Calu3 (cell line): ENCODE measurements at places on chromosomes 2 and 18.
A peak's percentile ranks its signal among the peaks of the same experiment; 100 is the strongest.

DNA sequence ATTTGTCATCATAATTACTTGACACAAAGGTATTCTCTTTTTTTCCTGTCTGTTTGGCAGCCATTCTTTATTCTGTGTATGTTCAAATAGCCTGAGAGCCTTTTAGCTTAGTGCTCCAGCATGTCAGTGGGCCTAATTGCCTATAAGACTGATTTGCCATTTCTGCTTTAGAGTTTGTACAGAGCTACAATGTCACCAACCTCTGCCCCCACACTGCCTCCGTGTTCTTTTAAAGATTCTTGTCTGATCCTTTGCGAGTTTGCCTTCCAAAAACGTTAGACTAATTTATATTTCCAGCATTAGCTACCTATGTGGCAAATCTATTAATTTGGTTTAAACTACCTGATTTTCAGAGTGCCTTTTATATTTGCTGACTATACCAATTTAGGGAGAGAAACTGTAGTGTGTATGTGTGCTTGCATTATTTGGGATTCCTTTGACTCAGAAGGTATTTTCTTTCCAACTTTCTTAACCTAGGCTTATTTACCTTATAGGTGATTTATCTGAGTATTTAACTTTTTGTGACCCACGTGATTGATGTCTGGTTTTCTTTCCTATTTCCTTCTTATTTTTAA is 70.8 kb downstream of the FAM117B start:
- no peak for DNase-seq

DNA sequence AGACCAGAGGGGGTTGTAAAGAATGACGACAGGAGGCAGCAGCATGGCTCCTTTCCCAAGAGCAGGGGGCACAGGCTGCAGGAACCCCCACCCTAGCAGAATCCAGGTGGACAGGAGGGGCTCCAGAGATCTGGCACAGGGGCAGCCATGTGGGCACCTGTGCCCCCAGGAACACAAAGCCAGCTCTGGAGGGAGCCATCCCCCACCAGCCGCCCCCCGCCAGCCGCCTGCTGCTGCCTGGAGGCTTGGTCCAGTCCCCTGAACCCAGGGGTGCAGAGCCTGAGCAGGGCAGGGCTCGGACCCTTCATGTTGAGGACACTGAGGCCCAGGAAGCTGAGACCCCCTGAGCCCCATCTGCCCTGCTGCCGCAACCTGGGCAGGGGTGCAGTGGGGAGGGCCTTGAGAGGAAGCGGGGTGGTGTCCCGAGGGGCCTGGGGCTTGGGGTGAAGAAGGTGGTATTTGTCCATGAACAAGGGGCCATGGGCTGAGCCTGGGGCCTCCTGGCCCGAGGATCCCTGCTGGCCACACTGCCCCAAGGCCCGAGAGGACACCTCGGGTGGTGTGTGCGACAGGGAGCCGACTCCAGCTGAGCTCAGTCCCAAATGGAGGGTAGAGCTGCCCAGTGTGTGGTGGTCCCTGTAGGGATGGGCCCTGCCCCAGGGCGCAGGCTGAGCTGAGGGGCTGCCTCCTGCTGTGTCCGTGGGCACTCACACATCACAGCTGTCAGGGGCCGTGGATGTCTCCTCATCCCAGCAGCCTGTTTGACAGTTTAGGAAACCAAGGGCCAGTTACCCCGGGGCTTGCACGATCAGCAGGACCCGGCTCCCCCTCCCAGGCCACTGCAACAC is 39.8 kb upstream of the SNED1 start:
- no peak for DNase-seq

DNA sequence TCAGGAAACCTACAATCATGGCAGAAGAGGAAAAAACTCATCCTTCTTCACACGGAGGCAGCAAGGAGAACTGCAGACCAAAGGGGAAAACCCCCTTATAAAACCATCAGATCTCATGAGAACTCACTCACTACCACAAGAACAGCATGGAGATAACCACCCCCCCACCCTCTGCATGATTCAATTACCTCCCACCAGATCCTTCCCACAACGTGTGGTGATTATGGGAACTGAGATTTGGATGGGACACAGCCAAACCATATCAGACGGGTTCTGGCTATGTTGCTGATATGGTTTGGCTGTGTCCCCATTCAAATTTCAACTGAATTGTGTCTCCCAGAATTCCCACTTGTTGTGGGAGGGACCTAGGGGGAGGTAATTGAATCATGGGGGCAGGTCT is 28.7 kb upstream of the CCDC150 start:
- no peak for DNase-seq

GRCh38 chr2:222169346-222169745 is 129.5 kb downstream of the PAX3 start:
- DNase-seq: no peak

GRCh38 chr2:238914648-238915015 is 66.7 kb downstream of the TWIST2 start:
- DNase-seq: no peak

GRCh38 chr2:68363721-68364120 is 1.4 kb upstream of the PLEK start:
- no peak for DNase-seq

GRCh38 chr2:157228946-157229345 is 28.6 kb upstream of the GALNT5 start:
- DNase-seq: no peak

- no peak for DNase-seq
Measured at GRCh38 chr2:52639692-52640091, 1127.9 kb upstream of the CHAC2 start.

- no peak for DNase-seq
Measured at GRCh38 chr2:218218268-218219185, 1.5 kb downstream of the ARPC2 start.

DNA sequence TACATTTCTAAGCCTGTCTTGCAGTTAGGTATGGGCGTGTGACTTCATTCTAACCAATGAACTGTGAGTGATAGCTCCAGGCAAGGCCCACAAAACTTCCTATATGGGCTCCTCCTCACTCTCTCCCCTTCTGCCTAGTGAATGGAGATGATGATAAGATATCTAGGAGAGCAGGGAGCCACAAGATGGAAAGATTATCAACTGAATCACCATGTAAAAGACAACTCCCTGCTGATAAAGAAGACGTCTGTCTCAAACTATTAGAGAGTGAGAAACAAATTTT is 237.1 kb downstream of the GPD2 start:
- DNase-seq: no peak

DNA sequence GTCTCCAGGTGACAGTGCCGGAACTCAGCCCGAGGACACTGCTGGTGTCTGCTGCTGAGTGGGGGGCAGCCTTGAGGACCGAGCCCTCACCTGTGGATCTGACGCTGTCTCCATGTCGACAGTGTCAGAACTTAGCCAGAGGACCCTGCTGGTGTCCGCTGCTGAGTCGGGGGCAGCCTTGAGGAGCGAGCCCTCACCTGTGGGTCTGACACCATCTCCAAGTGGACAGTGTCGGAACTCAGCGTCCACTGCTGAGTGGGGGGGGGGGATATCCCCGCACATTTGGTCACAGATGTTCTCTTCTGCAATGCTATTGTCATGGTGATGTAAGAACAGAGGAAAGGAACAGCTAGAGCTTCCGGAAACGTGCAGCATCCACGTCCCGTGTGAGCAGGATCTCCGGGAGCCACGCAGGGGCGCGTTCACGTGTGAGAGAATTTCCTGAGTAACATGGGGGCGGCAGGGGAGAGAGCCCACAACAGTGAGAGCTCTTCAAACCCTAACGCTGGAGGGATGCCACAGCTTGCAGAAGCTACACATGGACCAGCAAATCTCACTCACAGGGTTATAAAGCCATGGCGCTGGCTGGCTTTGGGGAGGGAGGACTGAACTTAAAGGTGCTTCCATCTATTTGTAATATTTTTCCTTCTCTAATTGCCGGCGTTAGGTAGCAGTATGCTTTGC is 250.7 kb upstream of the SALL3 start:
- DNase-seq: no peak

GRCh38 chr18:57806201-57806977 is 3.3 kb upstream of the ATP8B1 start:
- no peak for DNase-seq

- DNase-seq: no peak
Measured at GRCh38 chr2:239775623-239776435, 249.3 kb downstream of the NDUFA10 start.

DNA sequence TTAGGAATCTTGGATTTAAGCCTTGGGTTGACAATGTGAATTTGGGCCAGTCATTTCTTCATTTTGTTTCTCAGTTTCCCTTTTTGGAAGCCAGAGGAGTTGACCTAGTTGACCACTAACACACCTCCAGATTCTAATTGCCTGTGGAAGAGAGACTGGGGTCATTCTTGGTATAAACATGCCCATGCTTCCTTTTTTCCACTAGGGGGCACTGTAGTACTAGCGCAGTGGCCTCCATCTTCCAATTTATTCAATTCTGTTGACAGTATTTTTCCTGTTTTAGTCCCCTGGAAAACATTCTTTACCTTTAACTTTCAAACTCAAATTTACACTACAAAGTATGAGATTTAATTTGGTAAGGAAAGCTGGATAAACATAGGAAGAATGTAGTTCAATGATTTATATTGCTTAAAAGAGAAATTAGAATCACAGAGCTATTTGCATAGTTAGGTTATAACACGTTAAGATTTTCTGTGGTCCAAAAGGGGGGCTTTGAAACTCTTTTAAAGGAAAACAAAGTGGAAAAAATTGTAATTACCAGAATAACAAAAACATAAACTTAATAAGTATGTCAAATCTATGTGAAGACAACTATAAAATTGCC is 57.5 kb upstream of the AGPS start:
- DNase-seq: peak; percentile 35

GRCh38 chr18:3262234-3263131 is 550 bp downstream of the MYL12B start:
- no peak for DNase-seq

DNA sequence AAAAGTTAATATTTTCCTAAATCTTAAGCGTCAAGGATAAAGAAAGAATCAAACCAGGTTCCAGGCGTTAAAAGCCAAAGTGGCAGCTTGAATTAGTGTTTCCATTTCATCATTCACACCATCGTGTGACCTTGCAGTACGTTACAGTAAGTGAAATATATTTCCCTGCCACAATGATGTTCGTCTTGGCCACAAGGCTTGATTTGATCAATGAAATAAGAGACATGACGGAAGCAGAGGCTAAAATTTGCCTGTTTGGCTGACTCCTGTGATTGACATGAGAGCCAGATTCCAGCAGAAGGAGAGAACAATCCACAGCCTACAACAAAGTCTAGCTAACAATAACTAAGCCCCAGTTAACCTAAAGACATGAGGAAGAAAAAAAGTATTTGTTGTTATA is 62.0 kb downstream of the ASXL2 start:
- DNase-seq: no peak

DNA sequence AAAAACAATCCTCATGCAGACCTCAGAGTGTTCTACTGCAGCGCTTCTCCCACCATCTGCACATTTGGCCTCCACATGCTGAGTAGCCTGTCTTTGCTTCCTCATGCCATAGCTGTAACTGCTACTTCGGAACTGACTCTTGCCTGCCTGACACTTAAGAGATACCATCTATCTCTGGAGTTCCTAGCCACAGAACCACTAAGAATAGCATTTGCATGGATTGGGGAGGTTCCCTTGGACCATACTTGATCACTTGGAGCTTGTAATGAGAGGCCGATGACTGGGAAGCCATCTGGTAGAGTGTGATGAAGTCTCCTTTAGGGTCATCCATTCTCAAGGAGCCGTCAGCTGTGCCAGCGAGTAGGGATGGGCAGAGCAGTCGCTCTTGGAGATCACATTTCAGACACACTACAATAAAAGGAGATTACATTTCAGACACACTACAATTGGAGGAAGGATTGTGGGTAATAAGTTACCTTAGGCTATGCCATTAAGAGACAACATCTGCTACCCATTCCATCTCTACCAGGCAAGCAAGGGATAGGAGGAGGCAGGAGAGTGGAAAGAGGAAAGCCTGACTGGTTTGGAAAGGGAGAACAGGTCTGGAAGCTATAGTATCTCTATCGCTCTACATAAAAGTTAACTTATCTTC is 21.8 kb downstream of the DOK1 start:
- no peak for DNase-seq

DNA sequence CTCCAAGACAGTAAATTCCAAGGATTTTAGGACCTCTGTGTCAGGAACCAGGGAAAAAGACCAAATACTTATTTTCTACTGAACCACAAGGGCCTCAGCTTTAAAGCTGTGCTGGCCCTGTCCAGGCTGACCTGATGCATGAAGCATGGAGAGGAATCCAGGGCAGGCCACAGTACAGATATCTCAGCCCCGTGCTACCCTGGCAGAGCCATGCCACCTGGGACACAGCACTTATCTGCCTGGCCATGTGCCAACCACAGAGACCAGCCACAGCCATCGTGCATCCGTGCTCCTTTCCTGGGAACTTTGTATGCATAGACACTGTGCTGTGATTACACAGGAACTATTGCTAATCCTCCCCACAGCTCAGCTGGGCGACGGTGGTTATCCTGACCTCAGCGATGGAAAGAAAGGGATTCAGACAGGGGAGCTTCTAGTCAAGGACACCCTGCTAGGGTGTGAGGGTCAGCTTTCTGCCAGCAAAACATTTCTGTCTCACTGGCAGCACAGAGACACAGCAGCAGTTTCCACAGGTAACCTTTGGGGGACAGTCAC is 687.4 kb upstream of the ID2 start:
- DNase-seq: no peak

DNA sequence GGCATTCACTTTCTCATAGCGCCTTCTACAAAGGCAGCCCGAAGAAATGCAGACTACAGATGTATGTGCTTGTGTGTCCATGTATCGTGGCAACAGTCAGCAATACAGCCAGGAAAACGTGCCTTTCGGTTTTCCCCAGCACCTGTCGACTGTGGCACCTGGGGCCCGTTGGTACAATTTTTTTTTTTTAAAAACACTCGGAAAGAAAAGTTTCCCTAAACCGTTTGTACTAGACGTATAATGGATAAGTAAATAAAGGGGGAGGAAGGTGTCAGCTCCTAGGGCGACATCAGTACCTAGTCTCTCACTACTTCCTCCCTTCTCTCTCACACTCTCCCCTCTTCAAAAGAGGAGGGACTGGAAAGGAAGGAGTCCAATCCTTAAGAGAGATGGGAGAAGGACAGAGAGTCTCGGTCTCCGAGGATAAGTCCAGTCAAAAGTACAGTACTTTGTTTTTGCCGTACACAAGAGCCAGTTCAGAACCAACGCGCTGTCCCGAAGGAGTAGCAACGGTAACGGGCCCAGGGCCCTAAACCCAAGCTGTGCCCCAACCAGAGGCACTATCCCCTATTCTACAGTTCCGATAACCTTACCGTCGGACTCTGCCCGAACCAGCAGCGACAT is 759 bp downstream of the PPP4R3B start:
- DNase-seq: peak; percentile 24

GRCh38 chr2:188785490-188785889 is 188.7 kb upstream of the COL3A1 start:
- DNase-seq: no peak

GRCh38 chr2:145413261-145414030 is 893.5 kb upstream of the ZEB2 start:
- DNase-seq: no peak

DNA sequence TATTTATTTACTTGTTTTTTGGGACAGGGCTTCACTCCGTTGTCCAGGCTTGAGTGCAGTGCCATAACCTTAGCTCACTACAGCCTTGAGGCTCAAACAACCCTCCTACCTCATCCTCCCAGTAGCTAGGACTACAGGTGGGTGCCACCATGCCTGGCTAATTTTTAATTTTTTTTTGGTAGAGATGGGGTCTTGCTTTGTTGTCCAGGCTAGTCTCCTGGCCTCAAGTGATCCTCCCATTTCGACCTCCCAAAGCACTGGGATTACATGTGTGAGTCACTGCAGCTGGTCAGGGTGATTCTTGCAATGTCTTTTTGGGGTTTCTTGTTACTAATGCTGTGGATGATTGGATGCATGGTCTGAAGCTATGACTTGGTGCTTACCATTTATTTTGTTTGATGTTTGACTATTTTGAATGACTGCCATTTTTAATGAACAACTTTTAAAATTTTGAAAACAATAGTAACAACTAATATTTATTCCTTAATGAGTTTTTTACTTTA is 6.5 kb downstream of the CERS6 start:
- no peak for DNase-seq
